Neuronal stem cell (in vitro differentiated cells): ENCODE measurements at places on chromosomes 1 and 21.
A peak's percentile ranks its signal among the peaks of the same experiment; 100 is the strongest.

- H3K27ac ChIP-seq = no peak overlapping the region
- H3K4me1 ChIP-seq = no peaks in the 10 kb centered on the region
- DNase-seq = no peak
- H3K27me3 ChIP-seq = peaks cover 3% of the 10 kb centered on the region
Observed at GRCh38 chr1:42886046-42886739, 39.8 kb downstream of the ZNF691 start.

- peaks cover 6% of the 10 kb centered on the region for H3K4me1 ChIP-seq
- H3K4me3 ChIP-seq = peak overlapping the region; percentile 92
- peaks cover 3% of the 10 kb centered on the region for H3K27me3 ChIP-seq
Observed at GRCh38 chr1:207049974-207050391, 1.0 kb downstream of the YOD1 start.

GRCh38 chr1:156153362-156153761 lies at the start of gene SEMA4A:
Gene SEMA4A (plus strand): TSS chr1:156153585. CDS start chr1:156154579, 994 bp downstream.
- no peak within 1 kb of the TSS for H3K27ac ChIP-seq
- H3K27me3 ChIP-seq = no peaks in the 10 kb centered on the region
- peaks cover 18% of the 10 kb centered on the region for H3K4me1 ChIP-seq
- H3K36me3 ChIP-seq = no peaks in the 10 kb centered on the region
- no peak for DNase-seq

GRCh38 chr1:151175041-151175741 lies 590 bp downstream of the TMOD4 start:
- H3K4me3 ChIP-seq = no peak overlapping the region
- no peak for DNase-seq
- no peaks in the 10 kb centered on the region for H3K4me1 ChIP-seq
- H3K27ac ChIP-seq = no peak overlapping the region
- peaks cover 38% of the 10 kb centered on the region for H3K36me3 ChIP-seq

DNA sequence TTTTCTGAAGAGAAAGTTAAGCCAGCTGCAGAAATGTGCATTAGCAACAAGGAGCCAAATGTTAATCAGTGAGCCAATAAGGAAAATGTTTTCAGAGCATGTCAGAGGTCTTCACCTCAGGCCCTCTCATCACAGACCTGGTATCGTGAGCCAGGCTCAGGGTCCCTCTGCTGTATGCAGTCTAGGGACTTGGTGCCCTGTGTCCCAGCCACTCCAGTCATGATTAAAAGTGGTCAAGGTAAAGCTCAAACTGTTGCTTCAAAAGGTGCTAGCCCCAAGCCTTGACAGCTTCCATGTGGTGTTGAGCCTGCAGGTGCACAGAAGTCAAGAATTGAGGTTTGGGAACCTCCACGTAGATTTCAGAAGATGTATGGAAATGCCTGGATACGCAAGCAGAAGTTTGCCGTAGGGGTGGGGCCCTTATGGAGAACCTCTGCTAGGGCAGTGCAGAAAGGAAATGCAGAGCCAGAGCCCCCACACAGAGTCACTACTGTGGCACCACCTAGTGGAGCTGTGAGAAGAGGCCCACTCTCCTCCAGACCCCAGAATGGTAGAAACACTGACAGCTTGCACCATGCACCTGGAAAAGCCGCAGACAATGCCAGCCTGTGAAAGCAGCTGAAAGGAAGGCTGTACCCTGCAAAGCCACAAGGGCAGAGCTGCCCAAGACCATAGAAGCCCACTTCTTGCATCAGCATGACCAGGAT lies 1128.7 kb downstream of the AMY1C start:
- no peak for DNase-seq
- no peaks in the 10 kb centered on the region for H3K36me3 ChIP-seq
- no peaks in the 10 kb centered on the region for H3K4me1 ChIP-seq

DNA sequence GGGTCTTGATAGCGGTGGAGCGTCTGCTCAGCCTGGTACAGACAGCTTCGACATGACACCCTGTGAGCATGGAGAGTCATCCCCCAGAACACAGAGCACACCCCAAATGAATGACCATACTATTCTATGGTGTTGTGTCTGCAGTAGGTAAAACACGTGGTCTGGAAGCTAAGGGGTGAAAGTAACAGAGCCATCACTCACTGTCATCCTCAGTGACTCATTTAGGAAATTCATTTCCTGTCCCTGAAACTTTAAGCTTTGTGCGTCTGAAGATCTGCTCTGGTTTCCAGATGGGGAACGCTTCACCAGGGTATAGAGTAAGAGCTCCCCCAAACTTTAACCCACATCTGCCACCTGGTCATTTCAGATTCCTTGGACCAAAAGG lies 94.8 kb upstream of the DISP3 start:
- no peak overlapping the region for H3K4me3 ChIP-seq
- H3K36me3 ChIP-seq = no peaks in the 10 kb centered on the region
- H3K4me1 ChIP-seq = no peaks in the 10 kb centered on the region
- no peak for DNase-seq
- H3K27me3 ChIP-seq = no peaks in the 10 kb centered on the region

DNA sequence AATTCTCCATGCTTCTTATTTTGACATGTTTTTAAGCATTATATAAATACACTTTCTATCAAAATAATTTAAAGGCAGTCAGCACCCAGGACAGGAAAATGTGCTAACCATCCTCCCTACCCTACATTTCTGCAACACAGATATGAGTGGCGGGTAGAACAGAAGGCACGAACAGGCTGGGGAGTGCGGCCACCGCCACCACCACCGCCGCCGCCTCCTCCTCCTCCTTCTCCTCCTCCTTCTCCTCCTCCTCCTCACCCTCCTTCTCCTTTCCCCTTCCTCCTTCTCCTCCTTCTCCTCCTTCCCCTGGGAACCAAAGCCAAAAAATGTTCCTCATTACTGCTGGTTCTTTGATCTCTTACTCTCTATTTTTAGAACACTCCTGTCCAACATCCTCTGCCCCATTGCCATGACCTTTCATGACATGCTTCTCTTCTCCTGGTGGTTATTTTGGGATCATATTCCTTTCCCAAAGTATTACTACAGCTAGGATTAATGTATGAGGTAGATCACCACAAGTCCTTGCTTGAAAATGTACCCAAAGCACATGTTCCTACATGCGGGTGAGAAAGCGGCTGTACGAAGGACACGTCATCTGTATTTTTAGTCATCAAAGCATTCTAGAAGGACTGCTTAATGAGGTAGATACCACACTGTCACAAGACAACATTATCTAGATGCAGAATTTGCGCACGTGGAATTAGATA lies 24.5 kb upstream of the CCN1 start:
- no peak for DNase-seq
- peaks cover 3% of the 10 kb centered on the region for H3K4me1 ChIP-seq
- no peaks in the 10 kb centered on the region for H3K36me3 ChIP-seq
- no peak overlapping the region for H3K4me3 ChIP-seq

DNA sequence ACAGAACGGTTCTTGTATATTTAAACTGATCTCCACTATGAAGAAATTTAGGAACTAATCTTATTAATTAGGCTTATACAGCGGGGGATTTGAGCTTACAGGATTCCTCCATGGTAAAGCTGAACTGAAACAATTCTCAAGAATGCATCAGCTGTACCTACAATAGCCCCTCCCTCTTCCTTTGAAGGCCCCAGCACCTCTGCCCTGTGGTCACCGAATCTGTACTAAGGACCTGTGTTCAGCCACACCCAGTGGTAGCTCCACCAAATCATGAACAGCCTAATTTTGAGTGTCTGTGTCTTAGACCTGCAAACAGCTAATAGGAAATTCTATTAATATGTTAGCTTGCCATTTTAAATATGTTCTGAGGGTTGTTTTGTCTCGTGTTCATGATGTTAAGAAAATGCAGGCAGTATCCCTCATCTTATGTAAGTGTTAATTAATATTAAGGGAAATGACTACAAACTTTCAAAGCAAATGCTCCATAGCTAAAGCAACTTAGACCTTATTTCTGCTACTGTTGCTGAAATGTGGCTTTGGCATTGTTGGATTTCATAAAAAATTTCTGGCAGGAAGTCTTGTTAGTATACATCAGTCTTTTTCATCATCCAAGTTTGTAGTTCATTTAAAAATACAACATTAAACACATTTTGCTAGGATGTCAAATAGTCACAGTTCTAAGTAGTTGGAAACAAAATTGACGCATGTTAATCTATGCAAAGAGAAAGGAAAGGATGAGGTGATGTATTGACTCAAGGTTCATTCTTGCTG lies 147.2 kb downstream of the NR5A2 start:
- H3K27ac ChIP-seq = no peak overlapping the region
- peaks cover 5% of the 10 kb centered on the region for H3K4me1 ChIP-seq
- no peaks in the 10 kb centered on the region for H3K27me3 ChIP-seq
- H3K36me3 ChIP-seq = no peaks in the 10 kb centered on the region

GRCh38 chr1:205842229-205842628 lies 7.7 kb downstream of the PM20D1 start:
- no peaks in the 10 kb centered on the region for H3K27me3 ChIP-seq
- no peak overlapping the region for H3K27ac ChIP-seq
- no peaks in the 10 kb centered on the region for H3K36me3 ChIP-seq
- H3K4me3 ChIP-seq = no peak overlapping the region
